Smooth muscle cell of the brain vasculature (primary cell): ENCODE measurements at places on chromosomes 6 and 20.

DNA sequence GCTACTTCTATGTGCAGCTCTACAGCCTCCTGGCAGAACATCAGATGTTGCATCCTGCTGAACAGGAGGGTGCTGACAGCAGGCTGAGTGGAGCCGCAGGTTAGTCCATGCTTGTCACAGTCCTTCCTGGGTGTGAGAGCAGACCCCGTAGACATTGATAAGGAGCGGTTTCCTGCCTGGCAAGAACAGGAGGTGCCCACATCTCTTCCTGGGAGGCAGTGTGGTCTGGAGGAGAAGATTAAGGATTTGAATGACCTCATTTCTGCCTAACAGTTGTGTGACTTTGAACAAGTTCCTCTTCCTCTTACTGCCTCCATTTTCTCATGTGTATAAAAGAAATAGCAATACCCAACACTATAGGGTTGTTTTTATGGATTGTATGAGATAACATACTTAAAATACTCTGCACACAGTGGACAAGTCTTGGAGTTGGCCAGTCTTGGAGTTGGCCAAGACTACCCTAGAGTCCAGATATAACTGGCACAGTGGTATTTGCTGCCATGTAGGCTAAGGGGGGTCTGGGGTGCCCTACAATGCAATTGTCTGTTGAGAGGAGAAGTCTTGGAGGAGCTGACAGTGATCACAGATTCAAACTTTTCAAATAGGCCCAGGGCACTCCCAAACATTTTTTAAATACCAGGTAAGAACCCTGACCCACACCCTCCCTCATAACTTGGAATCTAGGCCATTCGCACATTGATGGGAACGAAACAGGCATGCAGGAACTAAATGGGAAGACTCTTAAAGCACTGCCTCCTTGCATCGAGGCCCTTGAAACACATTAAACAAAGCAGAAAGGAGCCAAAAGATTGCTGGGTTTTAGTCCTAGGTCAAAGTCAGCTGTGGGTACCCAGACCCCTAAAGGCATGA, 32.6 kb upstream of the TBC1D7 start:
- DNase-seq, result no peak

GRCh38 chr6:132900849-132901248, 86.5 kb downstream of the RPS12 start:
- DNase-seq, result no peak

DNA sequence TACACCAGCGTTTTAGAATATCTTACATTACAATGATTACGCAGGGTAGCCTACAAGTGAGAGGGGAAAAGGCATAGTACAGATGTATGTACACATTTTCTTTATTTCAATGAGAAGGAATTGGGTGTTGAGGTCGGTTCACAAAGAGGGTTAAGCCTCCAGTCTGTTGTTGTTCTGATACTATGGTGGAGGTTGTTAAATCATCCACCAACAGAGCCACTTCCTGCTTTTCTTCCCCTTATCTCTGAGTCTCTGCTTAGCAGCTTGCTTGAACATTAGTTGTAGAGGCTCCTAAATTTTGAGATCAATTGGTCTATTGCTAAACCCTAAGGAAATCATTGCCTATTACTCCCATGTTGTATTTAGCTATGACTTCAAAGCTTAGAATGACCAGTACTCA, 7.3 kb downstream of the RGS17 start:
- DNase-seq, result no peak

DNA sequence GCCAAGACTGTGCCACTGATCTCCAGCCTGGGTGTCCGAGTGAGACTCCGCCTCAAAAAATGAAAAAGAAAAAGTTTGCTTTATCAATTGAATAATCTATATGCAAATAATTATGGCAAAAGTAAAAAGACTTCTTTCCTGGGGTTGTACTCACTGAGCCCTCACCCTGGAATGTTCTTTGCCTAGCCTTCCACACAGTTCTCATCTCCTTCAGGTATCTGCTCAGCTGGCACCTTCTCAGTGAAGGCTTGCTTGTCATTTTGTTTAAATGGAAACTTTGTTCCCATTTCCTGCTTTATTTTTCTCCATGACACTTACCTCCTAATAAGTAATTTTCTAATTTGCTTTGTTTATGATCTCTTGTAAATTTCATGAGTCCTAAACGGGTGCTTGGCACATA, 96.7 kb downstream of the SGK1 start:
- no peak for DNase-seq

- no peak for DNase-seq
Observed at GRCh38 chr6:135170238-135170637, 10.9 kb upstream of the MYB start.

DNA sequence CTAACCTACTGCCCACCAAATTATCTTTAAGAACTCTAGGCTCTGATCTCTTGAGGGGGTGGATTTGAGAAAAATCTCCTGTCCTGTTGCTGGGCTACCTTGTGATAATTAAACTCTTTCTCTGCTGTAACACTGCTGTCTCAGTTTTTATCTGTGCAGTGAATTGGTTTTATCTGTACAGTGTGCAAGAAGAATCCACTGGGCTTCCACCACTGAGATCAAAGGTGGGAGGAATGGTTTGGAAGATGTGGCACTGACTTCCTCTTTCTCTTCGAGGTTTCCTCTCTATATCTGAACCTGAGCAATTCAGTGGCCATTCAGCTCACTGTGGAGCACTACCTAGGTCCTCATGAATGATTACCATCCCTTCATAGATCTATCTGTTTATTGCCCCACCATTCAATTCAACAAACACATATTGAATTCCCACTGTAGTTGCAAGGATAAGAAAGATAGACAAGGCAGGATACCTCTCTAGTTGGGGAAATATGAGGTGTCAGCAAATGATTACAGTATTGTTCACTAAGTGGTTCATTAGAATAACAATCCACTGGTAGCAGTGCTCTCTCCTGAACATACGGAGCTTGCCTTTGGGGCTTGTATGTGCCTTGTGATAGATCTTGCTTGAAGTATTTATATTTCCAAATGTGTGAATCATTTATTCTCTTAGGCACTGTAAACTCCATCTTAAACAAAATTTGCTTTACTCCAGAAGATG, 172.1 kb upstream of the ARG1 start:
- no peak for DNase-seq

- DNase-seq, result no peak
Observed at GRCh38 chr6:69340196-69340595, 456.6 kb downstream of the LMBRD1 start.

- no peak for DNase-seq
Observed at GRCh38 chr20:41615110-41615509, 3.1 kb downstream of the CHD6 start.

DNA sequence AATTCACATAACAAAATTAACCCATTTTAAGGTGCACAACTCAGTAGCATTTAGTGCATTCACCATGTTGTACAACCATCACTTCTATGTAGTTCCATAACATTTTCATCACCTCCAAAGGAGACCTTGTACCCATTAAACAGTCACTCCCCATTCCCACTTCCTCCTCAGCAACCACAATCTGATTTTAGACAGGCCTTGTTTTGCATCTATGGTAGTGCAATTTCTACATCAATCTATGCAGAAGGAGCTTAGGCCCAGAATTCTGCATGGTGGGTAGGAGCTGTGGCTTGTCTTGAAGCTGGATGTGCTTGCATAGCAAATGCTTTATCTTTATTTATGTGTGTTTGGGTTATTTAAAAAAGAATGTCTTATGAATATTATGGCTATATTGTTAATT, 13.5 kb upstream of the HLA-DQA1 start:
- no peak for DNase-seq

DNA sequence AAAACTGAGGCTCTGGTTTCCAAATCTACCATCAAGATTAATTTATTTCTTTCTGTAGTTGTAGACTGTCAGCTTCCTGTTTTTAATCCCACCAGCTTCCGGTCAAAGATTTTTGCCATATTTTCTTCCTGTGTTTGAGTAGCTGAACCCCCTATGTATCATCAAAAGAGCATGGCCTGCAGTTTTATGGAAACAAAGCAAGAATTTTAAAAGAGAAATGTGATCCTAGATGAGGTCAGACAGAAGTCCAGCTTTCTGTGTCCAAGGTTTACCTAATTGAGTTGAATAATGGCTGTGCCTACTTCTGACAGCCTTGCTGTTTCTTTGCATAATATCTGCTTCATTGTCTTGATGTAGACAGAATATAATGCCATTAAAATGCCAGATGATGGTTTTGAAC, 163.7 kb downstream of the CARMIL1 start:
- no peak for DNase-seq

DNA sequence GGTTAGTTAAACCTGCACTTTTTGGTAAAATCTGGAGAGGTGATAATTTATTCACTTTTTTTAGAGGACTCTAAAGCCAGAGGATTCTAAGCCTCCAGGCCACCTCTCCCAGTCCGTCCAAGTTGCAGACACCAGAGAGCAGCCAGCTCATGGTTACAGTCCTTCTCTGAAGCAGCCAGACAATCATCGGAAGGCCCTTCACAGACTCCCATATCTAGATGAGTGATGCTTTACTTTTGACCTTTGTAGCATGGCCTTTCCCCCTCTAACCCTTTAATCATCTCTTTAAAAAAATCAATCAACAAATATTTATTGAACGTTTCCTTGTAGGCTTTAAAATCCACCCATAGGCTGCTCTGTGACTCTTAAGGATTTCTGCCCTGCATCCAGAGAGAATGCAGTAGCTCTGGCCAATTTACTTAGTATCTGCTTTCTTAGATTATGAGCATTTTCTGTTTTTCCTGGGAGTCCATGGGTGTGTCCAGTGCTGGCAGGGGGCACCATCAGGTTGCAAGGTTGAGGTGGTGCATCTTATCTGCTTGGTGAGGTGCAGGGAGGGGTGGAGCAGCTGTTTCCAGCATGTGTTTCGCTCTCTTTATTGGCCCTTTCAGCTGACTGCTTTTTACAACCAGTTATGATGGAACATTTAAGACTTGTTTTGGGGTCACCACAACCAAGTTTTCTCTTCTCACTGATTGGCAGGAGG, 58.6 kb downstream of the JARID2 start:
- DNase-seq, result no peak

DNA sequence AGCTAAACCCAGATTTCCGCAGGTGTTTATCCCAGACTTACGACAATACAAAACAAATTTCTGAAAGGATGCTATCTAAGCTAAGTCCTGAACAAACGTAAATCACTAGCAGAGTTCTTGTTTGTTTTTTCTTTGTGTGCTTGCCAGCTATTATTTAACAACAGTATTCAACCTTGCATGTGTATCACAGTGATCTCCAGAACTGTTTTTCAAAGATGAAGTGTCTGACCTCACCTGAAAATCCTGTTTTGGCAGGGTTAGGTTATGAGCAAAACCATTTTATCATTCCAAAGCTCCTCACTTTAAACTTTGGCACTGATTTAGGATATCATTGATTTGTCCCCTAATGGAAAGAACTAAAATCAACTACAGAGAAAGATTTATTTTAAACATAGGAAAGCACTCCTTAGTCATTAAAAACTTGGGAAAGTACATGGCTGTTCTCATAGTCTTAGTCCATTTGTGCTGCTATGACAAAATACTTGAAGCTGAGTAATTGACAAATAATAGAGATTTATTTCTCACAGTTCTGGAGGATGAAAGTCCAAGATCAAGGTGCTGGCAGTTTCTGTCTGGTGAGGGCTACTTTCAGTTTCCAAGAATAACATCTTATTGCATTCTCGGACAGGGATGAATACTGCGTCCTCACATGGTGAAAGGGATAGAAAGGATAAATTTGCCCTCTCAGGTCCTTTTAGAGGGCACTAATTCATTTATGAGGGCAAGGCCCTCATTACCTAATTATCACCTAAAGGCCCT, 20.8 kb upstream of the BMP5 start:
- no peak for DNase-seq

DNA sequence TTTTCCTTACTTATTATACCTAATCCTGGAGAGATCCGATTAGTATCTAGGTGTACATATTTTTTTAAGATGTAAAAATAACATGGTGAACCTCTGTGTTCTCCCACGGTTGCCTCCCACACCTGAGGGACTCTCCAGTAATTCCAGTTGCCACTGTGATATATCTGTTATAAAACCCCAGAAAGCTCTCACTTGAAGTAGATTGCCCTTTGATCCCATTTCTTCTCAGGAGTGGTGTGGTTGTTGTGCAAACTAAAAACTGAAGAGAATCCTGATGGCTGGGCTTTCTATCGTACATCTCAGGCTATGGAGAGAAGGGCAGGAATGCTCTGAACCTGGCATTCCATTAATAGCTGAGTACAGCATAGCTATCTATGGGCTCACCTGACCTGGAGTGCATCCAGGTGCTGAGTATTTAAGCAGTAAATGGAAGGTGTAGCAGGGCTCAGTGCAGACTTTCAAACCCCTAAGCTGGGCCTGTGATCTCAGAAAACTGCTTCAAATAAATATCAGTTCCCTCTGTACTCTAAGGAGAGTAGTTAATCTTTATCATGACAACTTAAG, 41.0 kb downstream of the VGLL2 start:
- DNase-seq, result no peak

GRCh38 chr6:53926505-53926904, 131.7 kb downstream of the LRRC1 start:
- no peak for DNase-seq

GRCh38 chr6:7115543-7116231, 7.9 kb downstream of the RREB1 start:
- DNase-seq, result no peak

DNA sequence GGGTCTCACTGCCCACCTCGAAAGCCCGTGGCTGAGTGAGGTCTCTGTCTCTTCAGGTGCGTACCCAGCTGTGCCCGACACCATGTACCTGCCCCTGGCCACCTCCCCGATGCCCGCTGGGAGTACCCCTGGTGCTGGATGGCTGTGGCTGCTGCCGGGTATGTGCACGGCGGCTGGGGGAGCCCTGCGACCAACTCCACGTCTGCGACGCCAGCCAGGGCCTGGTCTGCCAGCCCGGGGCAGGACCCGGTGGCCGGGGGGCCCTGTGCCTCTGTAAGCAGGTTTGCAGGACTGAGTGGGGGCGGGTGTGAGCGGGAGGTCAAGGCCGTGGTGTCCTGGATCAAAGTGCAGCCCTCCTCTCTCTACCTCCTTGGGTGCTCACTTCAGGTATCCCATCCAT, 4.7 kb downstream of the CCN5 start:
- no peak for DNase-seq

DNA sequence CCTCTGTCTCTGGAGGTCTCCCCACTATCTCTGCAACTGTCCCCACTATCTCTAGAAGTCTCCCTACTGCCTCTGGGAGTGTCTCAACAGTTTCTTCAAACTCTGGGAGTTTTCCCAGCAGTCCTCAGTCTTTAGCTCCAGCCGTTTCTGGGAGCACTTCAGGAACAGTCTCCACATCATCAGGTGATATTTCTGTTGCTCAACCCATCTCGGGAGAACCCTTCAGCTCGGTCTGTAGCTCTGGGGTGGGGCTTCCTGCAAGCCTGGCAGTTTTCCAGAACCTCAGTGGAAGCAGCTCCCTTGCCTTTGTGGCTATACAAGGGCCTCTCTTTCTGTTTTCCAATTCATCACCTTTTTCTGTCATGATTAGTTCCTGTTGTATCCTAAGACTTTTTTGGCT, 3.0 kb upstream of the SFTA2 start:
- no peak for DNase-seq

DNA sequence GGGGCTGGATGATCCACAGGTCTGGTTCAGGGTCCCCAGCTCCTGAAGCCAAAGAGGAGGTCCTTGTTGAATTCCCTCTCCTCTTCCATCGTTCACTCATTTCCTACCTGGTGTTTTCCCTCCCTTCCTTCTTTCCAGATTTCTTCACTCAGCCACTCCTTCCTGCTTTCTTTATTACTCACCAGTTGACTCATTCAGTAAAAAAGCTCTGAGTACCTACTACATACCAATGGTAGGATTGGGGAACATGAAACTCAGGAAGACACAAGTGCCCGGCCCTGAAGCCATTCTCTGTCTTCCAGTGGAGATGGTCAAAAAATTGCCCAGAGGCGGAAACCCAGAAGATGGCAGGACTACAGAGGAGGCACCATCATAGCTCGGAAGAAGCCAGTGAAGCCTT, 11.9 kb upstream of the NSFL1C start:
- no peak for DNase-seq
